ENCODE measurements at places on chromosomes 6 and 20.
A peak's percentile ranks its signal among the peaks of the same experiment; 100 is the strongest.

- DNase-seq: no peak
Observed at GRCh38 chr6:12733876-12734275, 17.3 kb downstream of the PHACTR1 start.

- no peak for DNase-seq
Observed at GRCh38 chr6:21123507-21124436, 469.8 kb upstream of the SOX4 start.

DNA sequence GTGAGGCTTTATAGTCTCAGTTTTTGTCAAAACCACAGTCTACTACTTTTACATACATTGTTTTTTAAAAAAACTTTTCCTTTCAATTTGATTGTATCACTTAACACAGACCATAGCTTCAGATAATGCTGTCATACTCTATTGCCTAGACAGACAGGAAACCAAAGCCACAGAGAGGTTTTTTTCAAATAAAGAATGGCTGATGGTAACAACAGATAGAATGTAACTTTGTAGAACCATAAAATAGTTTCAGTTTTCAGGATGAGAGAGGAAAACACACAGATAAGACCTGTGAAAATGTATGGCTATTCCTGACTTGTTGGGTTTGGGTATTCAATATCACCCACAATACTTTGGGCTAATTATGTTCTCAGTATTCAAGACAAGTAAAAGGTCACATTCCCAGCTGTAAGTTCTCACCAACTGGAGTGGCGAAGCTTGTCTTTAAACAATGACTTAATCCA lies 94.0 kb downstream of the ADGRG6 start:
- DNase-seq: no peak

DNA sequence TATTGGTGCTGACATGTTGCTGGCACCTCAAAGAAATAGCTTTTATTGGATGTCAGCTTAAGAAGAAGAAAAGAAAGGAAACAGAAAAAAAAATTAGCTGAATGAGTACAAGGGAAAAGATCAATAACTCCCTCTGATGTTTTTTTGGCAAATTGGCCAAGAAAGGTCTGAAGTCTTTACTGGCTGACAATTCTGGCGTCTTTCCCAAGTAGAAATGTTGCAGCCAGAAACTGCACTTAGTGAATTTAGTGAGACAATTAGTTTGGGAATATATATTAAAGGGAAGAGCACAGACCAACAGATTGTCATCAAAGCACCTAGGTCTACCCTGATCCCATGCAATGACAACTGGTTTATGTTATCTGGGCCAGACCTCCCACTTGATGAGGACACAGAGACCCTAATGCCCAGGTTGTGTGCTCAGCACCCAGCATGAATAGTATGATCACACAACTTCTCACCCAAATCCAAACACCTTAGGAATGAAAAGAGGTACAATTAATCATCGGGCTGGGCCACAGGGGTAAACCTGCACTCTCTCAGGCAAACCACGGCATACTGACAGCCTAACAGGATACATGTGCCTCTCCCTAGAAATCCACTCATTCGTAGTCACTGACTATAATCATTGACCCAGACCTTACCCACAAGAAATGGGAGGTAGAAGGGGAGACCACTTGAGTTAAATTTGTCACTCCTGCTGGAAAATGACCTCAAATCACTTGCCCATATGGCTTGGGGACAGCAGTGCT lies 612.3 kb upstream of the ARID1B start:
- no peak for DNase-seq

DNA sequence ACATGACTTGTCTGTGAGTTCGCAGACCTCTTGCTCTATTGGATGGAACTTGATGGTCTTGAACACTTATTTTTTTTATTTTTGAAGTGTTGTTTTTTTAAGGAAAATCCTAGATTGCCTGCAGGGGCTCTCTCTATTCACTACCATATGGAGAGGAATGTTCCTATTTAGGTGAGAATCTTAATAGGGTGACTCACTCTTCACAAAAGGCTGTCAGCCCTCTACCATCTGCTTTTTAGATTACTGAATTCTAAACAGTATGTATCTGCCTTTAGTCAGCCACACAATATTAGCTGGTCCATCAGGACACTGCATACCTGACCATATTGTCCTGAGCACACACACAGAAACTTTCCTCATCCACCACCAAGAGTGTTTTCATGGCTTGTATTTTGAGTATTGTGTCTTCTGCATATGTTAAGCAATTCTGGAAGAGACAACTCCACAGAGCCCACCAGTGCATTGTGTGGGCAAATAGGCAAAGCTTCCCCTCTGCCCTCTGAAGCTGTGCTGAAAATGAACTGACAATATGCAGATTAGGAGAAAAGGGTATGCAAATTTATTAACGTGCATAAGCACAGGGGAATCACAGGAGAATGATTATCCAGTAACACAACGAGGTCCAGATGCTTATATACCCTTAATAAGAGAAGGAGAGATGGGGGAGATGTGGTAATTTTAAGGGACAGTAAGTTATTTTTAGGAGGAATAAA lies 6.6 kb upstream of the BTBD9 start:
- DNase-seq: peak; percentile 88

GRCh38 chr6:168286116-168286515 lies 33.5 kb downstream of the DACT2 start:
- DNase-seq: no peak

DNA sequence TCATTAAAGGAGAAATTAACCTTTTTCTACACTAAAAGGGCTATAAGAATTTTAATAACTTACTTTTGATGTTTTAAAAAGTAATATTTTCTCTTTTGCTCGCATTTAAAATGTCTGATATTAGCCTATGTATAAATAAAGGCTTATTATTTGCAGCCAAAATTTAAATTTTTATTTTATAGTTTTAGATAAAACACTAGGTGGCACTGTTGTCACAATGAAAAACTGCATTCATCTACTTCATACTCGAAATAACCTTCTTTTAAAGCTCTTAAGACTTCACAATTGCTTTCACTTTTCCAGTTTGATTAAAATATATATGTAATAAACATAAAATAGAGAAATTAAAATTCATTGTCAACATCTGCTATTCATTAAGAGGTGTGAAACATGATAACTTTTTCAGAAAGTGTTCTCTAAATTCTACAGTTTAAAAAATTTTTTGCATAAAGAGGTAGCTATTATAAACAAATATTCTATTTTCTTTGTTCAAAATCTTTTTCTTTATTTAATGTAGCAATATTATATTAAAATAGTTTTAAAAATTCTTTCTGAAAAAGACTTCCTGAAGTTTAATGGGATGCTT lies 78.8 kb upstream of the DEFB112 start:
- no peak for DNase-seq

- DNase-seq: no peak
Observed at GRCh38 chr6:106972500-106972899, 2.0 kb downstream of the CD24 start.

GRCh38 chr20:33673410-33674293 lies 576 bp downstream of the NECAB3 start:
- DNase-seq: no peak

DNA sequence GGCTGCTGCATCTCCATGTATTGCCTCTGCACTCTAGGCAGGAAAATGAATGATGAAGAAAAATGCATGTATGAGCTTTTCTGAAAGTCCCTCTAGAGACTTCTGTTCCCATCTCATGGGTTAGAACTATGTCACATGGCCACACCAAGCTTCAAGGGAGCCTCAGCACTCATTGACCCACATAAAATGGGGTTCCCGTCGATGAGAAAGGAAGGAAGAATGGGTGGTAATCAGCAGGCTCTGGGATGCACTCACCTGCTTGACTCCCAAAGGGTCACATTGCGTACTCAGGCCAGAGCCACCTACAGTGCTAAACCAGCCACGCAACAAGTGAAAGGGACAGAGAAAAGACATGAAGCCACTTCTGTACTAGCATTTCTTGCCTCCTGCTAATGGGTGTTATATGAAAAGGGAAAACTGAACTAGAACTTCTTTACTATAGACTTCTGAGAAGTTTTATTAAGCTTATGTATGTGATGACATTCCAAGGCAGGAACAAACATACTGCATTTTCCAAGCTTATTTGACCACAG lies 95.8 kb upstream of the GCM1 start:
- no peak for DNase-seq

DNA sequence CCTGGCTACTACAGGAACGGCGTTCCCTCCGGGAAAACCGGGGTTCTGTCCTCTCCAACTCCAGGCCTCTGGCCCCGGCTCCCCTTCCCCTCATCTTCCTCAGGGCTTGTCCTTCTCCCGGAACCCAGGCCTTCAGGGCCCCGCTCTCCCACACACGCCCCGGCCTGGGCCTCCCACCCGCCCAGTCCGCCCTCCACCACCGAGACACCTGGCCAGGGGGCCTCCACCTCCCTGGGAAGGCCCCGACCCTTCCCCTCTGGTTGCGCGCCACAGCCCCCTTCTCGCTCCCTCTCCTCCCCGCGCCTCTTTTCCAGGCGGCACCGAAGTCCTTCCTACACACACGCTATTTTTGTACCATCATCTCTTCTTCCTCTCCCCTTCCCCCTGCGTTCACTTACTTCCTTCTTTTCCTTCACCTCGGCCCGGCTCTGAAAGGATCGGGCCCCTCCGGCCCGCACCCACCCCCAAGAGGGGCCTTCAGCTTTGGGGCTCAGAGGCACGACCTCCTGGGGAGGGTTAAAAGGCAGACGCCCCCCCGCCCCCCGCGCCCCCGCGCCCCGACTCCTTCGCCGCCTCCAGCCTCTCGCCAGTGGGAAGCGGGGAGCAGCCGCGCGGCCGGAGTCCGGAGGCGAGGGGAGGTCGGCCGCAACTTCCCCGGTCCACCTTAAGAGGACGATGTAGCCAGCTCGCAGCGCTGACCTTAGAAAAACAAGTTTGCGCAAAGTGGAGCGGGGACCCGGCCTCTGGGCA lies 1.3 kb upstream of the SIRPA start:
- no peak for DNase-seq

- DNase-seq: peak; percentile 59
Observed at GRCh38 chr6:152160346-152160745, 352.9 kb downstream of the ESR1 start.

GRCh38 chr6:12602951-12603672 lies 113.5 kb upstream of the PHACTR1 start:
- no peak for DNase-seq

DNA sequence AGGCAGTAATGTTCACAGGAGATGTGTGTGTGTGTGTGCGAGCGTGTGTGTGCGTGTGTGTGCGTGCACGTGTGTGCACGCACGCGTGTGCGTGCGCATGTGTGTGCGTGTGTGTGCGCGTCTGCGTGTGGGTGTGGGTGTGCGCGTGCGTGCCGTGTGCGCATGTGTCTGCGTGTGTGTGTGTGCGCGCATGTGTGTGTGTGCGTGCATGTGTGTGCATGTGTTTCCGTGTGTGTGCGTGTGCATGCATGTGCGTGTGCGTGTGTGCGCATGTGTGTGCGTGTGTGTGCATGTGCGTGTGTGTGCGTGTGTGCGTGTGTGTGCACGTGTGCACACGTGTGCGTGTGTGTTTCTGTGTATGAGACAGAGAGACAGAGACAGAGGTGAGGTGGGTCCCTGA lies 136.0 kb upstream of the CST7 start:
- DNase-seq: no peak

- DNase-seq: no peak
Observed at GRCh38 chr6:137224799-137225198, 5.6 kb upstream of the IFNGR1 start.

DNA sequence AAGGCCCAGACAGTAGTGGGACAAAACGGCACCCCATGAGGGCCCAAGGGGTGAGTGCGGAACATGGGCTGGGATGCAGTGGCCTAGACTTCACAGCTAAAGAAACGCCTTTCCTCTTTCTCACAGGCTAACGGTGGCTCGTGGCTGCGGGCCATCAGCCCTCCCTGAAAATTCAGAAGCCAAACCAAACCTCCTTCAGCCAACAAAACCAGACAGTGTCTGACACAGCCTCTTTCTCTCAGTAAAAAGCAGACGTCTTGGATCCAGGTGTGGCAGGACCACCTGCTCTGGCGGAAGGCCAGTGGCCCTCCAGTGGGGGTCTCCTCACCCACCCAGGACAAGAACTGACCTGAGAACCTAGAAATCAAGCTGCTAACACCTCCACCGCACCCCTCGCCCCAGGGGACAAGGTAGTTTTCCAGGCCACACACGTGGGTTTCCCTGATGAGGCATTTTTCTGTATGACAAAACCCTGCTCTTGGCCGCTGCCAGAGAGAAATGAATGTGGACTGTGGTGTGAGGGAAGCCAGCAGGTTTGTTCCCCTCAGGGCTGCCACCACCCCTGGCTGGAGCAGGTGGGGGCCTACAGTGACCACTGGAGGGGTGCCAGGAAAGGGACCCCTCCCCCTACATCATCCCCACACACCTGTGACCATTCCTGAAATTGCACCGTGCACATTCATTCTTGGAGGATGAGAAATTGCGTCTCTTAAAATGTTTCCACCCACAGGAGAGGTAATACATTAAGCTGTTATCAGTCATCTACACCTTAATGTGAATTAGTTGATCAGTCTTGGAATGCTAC lies 76.8 kb upstream of the PIM1 start:
- no peak for DNase-seq

DNA sequence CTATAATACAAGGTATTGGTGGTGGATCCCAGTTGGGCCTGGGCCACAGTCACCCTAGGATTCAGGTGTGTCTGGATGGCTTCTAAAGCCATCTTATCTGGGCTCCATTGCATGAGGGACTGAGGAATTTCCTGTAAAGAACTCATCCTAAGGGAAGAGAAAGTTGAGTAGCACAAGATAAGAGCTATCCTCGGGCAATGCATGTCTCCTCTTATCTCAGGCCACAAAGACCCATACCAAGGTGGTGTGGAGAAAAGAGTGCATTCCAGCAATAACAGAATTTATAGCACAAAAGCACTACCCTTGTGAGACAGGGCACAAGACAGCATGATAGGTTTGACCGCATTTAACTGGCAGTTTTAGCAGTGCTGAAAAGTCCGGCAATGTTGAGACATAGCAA lies 14.3 kb upstream of the MTRF1L start:
- DNase-seq: no peak

DNA sequence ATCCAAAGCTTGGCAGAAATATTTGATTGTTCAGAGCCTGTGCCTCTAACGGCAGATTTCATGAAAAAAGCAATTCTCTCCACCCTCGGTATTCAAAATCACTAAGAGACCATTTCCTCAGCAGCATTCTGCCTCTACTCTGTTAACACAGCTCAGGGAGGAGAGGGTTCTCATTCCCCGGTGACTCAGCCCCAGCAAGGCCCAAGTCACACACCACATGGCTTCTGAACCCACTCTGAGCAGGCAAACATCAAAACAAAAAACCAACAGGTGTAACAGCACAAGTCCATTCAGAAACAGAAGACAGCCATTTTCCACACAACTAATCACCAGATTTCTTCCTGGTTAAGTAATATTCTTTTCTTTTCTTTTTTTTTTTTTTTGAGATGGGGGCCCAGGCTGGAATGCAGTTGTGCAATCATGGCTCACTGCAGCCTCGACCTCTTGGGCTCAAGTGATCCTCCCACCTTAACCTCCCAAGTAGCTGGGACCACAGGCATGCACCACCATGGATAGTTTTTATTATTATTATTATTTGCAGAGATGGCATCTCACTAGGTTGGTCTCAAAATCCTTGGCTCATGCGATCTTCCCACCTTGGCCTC lies 55.4 kb downstream of the GFOD1 start:
- no peak for DNase-seq

GRCh38 chr20:13430346-13431002 lies 208.3 kb downstream of the TASP1 start:
- DNase-seq: no peak

GRCh38 chr6:151539506-151540268 lies 45.9 kb downstream of the CCDC170 start:
- DNase-seq: no peak

Data from NCI-H524 treated with DMSO at 0.1 percent for 48 hours (cell line).